ENCODE measurements at places on chromosomes 6 and 20.

- peak; percentile 14 for DNase-seq
These were observed 80.0 kb upstream of the EYA2 start for GRCh38 chr20:46814366-46815232.

DNA sequence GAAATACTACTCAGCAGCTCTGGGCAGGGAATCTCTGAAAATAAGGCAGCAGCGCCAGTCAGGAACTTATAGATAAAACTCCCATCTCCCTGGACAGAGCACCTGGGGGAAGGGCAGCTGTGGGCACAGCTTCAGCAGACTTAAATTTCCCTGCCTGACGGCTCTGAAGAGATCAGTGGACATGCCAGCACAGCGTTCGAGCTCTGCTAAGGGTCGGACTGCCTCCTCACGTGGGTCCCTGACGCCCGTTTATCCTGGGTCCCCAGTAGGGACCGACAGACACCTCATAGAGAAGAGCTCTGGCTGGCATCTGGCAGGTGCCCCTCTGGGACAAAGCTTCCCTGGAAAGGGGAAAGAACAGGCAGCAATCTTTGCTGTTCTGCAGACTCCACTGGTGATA, 59.0 kb downstream of the COL21A1 start:
- no peak for DNase-seq

GRCh38 chr6:41551086-41551700, 5.0 kb downstream of the FOXP4 start:
- no peak for DNase-seq

GRCh38 chr20:18637224-18637623, 49.4 kb downstream of the DTD1 start:
- DNase-seq = no peak

GRCh38 chr20:39778847-39779604, 816.9 kb downstream of the DHX35 start:
- DNase-seq = no peak

DNA sequence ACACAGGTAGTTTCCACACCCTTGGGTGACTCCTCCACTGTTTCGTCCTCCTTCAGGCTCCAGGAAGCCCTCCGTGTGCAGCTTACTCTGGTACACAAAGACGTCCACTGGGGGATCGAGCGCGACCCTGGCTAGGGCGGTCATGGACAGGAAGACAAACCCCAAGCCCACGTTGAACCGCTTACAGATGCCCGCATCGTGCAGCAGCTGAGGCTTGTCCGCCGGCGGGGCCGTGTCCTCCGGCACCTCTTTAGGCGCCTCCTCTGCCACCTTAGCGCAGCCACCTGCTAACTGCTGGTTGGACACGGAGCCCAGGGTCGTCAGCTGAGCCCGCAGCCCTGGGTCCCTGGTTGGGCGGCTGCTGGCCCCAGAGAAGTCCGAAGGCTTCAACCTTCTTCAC, 309.0 kb upstream of the BTBD3 start:
- no peak for DNase-seq

DNA sequence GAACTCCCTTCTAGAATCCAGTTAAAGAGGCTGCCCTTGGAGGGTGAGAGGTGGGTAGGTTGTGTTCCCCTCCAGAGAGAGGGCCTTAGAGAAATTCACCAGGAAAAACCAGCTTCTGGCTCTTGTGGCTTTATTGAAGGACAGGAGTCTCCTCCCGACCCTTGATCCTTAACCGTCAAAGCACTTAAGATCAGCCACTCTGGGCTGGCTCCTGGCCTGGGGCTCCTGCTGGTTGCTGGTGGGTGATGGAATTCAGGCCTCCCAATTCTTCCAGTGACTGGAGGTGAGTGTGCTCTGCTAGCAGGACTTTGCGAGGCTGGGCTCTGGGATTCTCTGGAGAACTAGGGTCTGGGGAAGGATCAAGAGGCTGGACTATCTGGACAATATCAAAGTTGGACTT, 75.6 kb upstream of the LGSN start:
- no peak for DNase-seq

GRCh38 chr6:108142240-108142639, 23.6 kb upstream of the NR2E1 start:
- no peak for DNase-seq

DNA sequence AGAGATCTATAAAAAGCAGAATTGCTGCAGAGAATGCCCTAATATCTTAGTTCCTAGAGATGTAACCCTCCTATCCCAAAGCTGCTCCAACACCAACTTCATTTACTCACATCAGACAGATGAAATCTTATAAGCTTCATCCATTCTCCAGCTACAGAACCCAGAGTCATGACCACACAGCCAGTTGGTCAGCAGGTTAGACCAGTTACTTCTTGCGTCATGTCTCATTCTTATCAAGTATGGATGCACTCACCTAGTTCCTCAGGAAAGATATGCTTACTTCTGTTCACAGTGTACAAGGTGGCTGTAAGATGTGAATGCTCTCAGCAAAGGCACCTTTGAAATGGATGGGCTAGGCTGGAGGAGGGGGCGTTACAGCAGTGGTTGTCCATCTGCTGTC, 47.9 kb upstream of the ISM1 start:
- DNase-seq = no peak

DNA sequence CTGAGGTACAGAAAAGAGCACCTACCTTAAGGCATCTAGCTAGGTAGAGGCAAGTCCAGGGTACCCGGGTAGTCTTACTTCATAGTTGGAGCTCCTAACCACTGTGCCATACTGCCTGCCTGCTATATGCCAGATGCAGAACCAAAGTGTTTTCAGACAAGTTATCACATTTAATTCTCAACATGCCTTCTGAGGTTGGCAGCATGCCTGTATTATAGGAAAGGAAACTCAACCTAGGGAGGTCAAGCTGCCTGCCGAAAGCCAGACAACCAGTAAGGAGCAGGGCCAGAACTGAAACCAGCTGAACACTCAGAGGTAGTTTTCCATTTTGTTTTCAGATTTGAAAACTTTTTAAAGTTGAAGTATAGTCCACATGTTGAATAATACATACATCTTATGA, 5.4 kb downstream of the CTNNBL1 start:
- no peak for DNase-seq

DNA sequence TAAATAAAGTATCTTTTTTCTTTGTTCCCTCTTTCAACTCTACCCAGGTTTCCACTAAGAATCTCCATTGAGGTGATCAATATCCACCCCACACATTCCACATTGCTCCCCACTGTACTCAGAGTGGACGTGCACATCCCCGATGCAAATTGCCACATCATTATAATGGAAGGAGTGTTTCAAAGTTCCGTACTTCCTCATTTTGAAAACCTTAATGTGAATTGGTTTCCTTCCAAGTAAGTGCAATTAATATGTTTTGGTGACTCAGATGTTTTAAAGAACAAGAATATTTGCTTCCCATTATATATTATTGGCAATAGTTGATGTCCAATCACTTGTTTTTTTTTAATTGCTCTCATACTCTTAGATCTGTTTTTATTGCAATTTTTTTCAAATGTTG, 463.6 kb downstream of the HACE1 start:
- no peak for DNase-seq

GRCh38 chr20:50182346-50182745, 8.3 kb upstream of the CEBPB start:
- DNase-seq = no peak

GRCh38 chr20:47960769-47961541, 175.7 kb upstream of the SULF2 start:
- no peak for DNase-seq

Measured in activated CD4-positive, alpha-beta T cell treated with anti-CD3 and anti-CD28 coated beads for 48 hours (primary cell).